IPS-NIHi11 (cell line): ENCODE measurements at places on chromosomes 16 and 17.

DNA sequence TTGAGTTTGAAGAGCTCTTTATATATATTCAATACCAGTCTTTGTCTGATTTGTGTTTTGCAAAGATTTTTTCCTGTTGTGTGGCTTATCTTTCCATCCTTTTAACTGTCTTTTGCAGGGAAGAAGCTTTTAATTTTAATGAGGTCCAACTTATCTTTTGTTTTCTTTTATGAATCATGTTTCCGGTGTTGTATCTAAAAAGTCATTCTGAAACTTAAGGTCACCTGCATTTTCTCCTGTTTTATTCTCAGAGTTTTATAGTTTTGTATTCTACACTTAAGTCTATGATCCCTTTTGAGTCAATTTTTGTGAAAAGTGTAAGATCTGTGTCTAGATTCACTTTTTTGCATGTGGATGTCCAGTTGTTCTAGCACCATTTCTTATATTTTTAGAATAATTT, 24.6 kb upstream of the COX10 start:
- no peak for DNase-seq

- DNase-seq, result no peak
These were observed 38.6 kb downstream of the COX10 start for GRCh38 chr17:14107889-14108288.

- DNase-seq, result peak; percentile 86
These were observed 1.2 kb upstream of the EFNB3 start for GRCh38 chr17:7703584-7704479.

DNA sequence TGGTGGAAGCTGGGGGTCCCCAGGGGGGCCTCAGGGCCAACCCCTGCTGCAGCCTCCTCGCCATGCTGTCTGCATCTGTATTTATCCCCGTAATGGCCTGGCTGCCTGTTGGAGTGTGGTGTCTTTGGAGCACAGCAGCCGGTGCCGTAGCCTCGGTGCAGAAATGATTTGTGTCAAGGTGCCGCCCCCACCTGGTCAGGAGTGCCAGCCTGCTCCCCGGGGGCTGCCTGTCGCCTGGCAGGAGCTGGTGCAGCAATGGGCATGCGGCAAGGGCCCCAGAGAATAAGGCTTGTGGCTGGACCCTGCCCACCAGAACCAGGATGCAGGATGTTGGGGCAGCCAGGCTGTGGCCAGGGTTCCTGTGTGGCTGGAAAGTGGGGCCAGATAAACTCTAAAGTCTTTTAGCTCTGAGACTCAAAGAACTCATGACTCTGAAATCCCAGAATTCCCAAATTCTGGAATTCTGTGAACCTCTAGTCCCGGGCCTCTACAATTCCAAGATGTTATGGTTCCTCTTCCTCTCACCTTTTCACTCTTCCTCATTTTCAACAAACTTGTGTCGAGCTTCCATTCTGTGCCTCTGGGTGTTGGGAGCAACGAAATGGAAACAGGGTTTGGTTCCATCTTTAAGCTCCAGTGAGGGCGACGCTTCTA, 5.9 kb downstream of the CPNE2 start:
- no peak for DNase-seq

GRCh38 chr16:70738083-70738977, 52.5 kb upstream of the MTSS2 start:
- peak; percentile 86 for DNase-seq

DNA sequence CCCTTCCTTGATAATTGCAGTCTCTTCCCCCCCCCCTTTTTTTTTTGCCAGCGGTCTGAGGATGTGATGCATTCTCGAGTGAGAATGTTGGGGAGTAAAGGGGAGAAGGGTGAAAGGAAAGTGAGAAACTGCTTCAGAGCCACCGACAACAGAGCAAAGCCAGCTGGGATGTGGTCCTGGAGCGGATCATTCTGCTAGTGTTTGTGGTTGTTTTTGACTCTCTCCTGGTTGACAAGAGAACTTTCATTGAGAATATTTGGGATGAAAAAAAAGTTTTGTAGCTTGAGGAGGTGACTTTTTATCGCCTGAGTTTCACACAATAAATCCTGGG, 1.3 kb downstream of the NF1 start:
- peak; percentile 11 for DNase-seq

DNA sequence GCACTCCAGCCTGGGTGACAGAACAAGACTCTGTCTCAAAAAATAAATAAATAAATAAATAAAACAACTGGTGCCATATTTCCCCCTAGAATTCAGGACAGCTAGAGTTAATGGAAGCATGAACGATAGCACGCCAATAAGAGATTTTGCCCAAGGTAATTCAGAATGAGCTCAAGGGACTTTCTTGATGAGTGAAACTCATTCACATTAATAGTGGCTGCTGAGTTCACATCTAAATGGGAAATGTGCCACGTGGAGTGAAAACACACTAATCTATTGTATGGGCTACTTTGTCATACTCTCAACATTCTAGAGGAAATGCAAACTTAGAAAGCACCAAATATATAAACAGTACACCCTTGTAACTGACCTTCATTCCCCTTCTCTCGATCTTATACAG, 47.4 kb upstream of the PSMD7 start:
- DNase-seq, result no peak

DNA sequence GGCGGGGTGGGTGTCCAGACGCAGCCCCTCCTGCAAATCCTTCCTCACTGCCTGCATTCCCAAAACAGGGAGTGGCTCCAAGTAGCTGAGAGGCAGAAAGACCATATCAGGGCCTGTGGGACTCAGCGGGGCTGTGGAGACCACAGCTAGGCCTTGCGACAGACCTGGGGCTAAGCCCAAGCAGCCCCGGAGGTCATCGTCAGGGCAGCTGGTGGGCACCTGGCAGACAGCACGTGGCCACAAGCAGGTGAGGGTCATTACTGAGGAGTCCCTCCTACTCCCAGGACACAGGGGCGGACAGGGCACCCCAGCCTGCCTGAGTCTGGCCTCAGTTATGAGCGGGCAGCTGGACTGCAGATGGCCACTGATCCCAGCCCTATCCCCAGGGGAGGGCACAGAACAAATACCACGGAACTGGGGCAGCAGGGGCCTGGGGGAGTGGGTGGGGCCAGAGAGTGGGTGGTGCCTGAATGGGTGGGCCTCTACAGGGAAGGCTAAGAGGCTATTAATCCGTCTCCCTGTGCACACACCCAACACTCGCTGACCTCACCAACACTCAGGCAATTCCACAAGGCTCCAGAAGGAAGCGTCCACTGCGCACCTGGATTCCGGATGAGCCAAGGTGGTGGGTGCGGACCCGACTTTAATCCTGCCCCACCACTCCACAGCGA, 8.5 kb downstream of the HS3ST6 start:
- peak; percentile 41 for DNase-seq

DNA sequence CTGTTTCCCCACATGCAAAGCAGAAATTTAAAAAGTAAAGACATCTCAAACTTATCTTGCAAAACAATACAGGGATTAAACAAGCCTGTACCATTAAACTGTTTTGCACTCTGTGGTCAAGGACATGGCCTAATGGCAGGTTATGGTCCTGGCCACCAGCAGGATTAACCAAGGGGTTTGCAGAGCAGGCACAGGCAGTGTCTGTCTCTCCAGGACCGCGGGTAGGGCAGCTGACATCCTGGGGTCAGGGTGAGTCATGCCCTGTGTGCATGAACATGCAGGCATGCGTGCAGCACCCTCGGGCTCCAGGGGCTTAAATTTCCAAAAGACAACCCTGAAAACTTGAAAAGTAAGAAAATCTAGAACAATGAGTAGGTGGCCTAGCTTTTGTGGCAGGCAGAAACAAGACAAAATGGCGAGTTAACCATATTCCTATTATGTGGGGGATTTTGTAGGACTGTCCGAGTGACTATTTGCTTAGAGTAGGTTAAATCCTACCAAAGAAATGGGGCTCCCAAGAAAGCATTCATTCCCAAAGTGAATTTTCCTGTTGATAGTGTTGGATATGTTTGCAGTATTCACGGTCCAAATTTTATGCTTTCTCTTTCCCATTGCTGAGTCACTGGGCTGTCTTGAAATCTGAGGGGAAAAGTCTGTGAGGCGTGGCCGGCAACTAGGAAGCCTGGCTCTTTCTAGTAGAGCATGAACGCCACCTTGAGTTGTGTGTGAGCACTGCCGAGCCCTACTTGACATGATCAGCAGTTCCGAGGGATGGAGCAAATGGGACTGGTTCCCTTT, 158.4 kb upstream of the FAM20A start:
- peak; percentile 85 for DNase-seq

- DNase-seq, result peak; percentile 72
These were observed 262.6 kb downstream of the PRKCA start for GRCh38 chr17:66564992-66565465.

GRCh38 chr17:77164483-77165091, 23.8 kb downstream of the SEC14L1 start:
- no peak for DNase-seq

DNA sequence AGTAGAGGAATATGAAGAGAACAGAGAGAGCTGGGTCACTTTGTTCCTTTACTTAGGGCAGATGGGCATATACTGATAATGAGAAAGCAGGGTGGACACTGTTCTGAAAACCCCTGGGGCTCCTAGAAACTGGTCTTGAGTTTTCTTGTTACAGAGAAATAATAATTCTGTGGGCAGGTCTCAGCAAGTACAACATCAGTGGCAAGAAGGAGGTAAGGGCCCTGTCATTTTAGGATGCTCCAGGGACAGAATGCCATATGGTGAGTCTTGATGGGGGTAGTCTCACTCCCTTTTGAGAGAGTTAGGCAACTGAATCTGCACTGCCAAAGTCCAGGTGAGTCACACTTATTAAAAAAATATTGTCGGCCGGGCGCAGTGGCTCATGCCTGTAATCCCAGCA, 102.3 kb downstream of the KCNJ2 start:
- DNase-seq, result no peak

GRCh38 chr17:179781-180380, 1.6 kb downstream of the DOC2B start:
- DNase-seq, result peak; percentile 59

DNA sequence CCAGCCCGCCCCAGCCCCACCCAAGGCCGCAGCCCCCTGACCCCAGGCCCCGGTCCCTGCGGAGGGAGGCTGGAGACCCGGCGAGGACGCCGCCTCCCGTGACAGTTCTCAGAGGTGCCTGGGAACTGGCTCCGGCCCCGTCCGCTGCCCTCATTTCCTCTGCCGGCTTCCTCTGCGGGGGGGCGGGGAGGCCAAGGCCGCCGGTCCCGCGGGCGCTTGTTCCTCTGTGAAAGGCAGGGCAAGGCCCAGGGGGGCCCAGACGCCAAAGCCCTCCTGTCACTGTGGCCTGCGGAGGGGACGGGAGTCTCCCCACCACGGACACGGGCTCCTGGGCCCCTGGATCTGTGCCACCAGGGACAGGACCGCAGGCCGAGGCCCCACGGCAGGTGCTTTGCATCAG, 5.0 kb upstream of the PVALEF start:
- no peak for DNase-seq

- DNase-seq, result no peak
These were observed 137.8 kb downstream of the UTP18 start for GRCh38 chr17:51398128-51398525.
